Naive thymus-derived CD8-positive, alpha-beta T cell (primary cell): ENCODE measurements at places on chromosomes 3 and 15.

DNA sequence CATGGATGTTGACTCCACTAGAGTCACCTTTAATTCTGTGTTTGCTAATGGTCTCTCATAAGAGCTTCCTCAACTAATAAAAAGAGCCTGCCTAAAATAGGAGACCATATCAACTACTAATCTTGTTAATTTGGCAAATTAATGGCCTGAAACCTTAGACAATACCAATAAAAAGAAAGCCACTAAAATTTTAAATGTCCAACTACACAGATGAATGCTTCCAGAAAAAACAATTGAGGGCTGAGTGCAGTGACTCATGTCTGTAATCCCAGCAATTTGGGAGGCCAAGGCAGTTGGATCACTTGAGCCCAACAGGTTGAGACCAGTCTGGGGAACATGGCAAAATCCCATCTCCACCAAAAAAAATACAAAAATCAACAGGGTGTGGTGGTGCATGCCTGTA lies 230.9 kb downstream of the NSUN3 start:
- no peak for DNase-seq

- DNase-seq: no peak
Measured at GRCh38 chr15:57575363-57575762, 16.3 kb upstream of the MYZAP start.

DNA sequence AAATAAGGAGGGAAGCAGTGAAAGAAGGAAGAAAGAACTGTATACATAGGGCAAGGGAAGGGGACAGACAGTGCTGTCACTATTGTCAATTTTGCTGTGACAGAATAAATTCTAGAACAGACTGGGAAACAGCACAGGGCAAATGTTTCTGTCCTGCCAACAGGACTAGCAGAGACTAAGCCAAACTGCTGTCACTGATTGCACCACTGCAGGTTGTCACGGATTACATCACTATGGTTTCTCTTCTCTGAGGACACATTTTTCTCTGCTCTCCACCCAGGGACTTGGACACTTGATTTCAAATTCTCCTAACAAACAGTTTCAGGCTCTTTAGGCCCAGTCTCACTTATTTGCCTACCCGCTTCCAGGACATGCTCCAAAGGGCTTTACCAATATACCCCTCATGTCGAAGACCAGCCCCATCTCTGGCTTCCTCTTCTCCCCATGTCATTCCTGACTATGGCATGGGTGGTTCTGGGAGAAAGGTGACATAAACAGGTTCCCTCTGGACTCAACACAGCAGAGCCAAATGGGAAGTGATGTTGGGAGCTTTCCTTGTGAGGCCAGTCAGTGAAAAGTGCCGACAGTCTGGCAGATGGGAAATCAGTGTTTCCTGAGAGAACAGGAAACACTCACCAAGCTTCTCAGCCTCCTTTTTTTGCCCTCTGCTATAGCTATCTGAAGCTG lies 70.2 kb upstream of the ST3GAL6 start:
- no peak for DNase-seq

DNA sequence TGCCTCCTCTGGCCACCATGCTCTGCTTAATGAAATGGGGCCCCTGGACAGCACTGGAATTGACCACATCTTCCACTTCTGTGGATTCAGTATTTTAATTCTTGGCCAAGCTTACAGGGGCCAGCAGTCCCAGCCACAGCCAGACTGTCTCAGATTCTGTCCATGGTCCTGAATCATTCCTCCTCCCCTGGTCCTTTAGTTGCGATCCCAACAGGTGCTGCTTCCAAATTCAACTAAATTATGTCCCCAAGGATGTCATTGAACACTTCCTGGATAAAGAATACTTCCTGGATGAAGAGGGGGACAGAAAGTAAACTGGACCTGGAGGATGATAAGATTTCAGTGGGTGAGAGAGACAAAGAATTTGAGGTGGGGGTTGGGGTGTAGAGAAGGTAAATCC lies 111.1 kb upstream of the FOXB1 start:
- DNase-seq: no peak

GRCh38 chr3:111143-112069 lies 85.2 kb upstream of the CHL1 start:
- DNase-seq: no peak

- DNase-seq: no peak
Measured at GRCh38 chr3:190169877-190170276, 49.2 kb upstream of the P3H2 start.

DNA sequence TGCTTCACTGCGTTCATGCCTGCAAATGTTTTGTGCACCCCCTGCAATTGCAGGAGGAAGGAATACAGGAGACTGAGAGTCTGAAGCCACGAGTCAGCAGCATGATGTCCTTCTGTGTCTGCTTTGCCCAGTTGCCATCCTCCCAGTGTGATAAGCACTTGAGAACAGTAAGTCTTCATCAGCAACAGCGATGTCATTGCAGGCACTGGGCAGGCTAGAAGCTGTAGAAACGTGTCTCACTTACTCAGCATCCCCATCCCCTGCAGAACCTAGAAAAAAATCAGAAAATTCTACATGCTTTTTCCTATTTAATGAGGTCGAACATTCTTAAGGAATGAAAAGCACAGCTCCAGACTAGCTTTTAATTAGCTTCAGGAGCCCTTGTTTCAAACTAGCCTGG lies 156.5 kb upstream of the LPP start:
- no peak for DNase-seq

- DNase-seq: no peak
Measured at GRCh38 chr15:87610366-87610765, 646.2 kb downstream of the NTRK3 start.

DNA sequence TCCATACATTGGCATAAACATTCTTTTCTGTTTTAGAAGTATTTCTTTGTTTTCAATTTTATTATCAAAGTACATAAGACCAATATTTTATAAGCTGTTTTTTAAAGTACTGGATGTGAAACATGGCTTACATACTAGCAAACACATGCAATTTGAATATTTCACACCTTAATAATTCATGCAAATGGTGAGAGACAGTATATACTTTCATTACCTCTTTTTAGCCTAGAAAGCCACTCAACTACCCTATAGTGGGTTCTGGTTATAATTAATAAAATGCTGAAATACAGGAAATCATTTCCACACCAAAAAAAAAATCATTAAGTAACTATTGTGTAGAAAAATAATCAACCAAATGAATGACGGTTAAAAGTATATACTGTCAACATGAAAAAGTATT lies 38.5 kb upstream of the MELTF start:
- DNase-seq: no peak

DNA sequence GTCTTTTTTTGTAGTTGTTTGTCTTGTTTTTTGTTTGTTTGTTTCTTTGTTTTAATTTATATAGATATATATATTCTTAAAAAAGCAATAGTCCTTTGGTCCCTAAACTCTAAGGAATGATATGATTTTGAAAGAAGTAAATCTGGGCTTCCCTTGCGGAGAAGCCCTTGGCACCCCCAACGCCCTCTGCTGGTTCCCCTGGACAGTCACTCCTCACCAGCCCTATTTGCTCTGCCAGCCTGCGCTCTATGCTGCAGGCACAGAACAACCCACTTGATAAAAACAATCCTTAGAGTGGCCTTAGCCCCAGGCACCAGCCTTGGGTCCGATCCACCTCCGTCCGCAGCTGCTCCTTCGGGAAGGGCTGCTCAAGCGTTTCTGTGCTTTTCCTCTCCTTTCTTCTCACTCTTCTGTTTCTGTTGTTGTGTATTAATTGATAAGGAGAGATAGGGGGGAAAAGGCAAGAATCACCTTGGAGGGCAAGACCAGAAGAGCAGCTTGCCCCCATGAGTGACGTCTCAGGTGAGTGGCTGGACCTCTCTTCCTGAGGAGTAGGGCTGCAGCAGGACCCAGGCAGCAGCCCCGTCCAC lies 13.7 kb upstream of the PARP6 start:
- DNase-seq: peak; percentile 48

- no peak for DNase-seq
Measured at GRCh38 chr3:69282181-69282580, 103.7 kb downstream of the FRMD4B start.

GRCh38 chr3:35383216-35383615 lies 256.1 kb upstream of the ARPP21 start:
- no peak for DNase-seq

GRCh38 chr15:70121624-70122302 lies 24.0 kb upstream of the TLE3 start:
- DNase-seq: no peak

DNA sequence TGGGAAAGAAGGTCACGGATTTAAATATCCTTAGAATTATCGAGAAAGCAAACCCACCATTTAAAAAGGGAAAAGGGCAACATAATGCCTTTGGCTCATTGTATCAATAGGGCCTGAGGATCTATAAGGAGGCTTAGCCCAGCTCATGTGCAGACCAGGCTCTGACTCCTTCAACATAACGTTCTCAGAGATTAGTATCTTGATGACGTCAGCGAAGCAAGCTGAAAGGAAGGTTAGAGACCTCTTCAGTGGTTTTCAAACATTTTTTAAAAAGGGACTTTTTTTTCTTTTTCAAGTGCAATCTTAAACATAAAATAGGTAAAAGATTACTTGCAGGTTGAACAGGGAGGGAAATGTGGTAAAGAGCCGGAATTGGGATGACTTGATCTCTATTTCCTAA lies 463.9 kb upstream of the ADAMTS9 start:
- no peak for DNase-seq

DNA sequence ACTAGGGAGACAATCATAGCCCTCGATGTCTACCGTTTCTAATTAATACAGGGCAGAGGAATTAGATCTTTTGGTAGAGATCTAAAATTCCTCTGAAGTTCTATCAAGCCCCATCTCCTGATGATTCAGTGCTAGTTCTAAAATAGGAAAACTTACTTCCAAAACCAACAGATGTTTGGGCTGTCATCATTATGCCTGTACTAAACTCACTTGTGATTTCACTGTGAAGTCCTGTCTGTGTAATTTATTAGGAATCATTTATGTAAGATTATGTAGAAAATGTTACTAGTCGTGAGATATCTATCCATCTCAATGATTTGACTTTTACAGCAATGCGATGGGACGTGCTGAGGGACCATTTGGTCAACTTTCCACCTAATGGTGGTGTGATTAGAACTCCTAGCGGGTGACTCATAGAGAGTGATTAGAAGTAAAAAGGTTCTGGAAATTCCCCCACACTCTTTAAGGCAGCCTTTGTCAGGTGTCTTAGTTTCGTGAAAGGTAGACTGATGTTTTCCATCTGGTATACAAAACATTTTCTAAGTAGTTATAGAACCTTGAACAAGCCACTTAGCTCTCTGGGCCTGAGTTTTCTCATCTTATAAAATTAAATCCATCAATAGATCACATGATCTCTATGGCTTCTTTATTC lies 34.2 kb downstream of the LIPC start:
- no peak for DNase-seq

DNA sequence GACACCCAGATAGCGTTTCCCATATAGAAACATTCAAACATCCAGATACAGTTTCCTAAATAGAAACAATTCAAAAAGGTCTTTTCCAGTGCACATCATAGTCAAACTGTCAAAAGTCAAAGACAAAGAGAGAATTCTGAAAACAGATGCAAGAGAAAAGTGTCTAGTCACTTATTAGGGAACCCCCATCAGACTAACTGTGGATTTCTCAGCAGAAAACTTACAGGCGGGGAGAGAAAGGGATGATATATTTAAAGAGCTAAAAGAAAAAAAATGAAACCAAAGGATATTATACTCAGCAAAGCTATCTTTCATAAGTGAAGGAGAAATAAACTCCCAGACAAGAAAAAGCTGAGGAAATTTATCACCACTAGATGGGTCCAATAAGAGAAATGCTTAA lies 22.3 kb upstream of the CX3CR1 start:
- no peak for DNase-seq

- no peak for DNase-seq
Measured at GRCh38 chr3:17258823-17259436, 374.2 kb downstream of the PLCL2 start.

DNA sequence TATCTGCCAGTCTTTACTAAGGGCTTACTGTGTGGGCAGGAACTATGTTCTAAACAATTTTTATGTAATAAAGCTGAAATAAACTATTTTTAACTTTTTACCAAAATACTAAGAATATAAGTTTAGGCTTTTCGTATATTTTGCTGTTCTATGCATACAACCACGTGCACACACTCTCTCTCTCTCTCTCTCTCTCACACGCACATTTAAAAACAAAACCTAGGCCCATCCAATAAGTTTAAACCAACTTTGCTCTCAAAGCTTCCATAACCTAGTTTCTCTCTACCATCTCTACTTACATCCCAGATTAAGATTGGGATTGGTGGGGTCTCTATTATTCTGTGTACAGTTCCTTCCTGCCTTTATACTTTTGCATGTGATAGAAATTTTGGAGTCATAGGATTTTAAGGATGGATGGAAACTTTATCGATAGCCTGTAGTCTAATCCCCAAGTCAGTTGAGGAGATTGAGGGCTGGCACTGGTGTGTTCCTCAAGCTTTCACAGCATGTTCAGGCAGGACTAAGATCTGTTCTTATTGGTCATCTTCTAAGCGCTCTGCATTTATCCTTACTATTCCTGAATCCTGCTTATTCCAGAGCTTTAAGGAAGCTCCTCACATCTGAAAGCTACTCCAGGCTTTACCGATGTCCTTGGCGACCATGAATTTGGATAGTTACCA lies 1.8 kb downstream of the GPR171 start:
- peak; percentile 21 for DNase-seq

DNA sequence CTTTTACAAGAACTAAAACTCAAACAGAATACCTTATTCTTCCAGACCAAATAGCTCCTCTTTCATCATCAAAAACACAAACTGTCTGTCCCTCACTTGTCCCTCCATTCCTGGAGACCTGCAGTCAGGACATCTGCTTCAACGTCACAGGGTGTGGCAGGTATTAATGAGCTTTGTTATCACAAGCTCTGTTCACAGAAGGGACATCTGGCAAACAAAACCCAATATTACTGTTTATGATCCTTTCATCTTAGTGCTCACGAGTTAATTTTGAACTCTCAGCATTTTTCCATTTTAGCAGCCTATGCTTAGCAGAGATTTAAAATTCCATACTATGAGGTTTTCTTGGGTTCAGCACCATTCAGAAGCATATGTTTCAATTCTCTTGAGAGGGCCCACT lies 32.9 kb downstream of the AP3S2 start:
- no peak for DNase-seq

DNA sequence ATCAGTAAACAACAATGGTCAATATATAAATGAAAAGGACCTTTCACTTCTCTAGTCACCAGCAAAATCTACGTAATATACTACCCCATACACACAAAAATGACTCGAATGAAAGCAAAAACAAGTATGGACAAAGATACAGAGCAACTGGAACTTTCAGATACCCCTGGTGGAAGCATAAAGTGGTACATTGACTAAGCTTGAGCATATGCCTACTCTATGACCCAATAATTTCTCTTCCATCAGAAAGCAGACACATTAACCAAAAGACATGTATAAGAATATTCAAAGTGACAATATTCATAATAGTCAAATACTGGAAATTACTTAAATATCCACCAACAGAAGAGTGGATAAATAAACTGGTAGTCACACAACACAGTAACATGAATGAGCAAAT lies 86.0 kb downstream of the EFL1 start:
- DNase-seq: no peak

DNA sequence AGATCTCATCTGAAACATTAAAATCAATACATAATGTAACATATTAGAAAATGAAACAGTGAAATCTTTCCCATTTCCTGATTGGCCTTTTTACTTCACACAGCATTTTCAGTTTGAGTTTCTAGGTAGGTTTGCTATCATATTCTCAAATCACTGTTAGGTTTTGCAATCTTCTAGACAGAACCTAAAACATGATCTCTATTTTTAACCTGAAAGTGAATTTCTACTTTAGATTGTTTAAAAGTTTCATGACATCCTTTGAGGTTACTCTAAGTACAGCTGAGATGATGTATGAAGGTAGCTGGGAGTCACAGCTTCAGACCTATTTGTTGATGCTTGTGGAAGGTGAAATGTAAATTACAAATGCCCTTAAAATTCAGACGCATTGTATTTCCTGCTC lies 118.4 kb upstream of the GPR149 start:
- no peak for DNase-seq

- peak; percentile 31 for DNase-seq
Measured at GRCh38 chr15:83559310-83559966, 94.5 kb upstream of the ADAMTSL3 start.
